ENCODE measurements at places on chromosomes 5 and 9.
A peak's percentile ranks its signal among the peaks of the same experiment; 100 is the strongest.

GRCh38 chr5:121693864-121694263 lies 157.8 kb upstream of the FTMT start:
- DNase-seq: no peak

DNA sequence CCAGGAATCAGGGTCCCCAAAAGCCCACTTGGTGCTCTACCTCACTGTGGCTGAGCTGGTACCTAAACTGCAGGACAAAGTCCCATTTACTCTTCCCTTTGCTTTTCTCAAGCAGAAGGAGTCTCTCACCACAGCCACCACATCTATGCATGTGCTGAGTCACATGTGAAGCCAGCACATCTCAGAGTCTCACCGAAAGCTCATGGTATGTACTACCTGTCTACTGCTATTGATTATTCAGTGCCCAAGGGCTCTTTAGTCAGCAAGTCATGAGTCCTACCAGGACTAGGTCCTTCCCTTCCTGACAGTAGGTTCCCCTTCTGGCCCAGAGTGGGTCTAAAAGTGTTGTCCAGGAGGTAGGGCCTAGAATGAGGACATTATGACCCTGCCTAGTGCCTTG lies 130.7 kb upstream of the NTRK2 start:
- DNase-seq: no peak

- no peak for DNase-seq
Measured at GRCh38 chr9:106726070-106726815, 136.7 kb upstream of the ZNF462 start.

DNA sequence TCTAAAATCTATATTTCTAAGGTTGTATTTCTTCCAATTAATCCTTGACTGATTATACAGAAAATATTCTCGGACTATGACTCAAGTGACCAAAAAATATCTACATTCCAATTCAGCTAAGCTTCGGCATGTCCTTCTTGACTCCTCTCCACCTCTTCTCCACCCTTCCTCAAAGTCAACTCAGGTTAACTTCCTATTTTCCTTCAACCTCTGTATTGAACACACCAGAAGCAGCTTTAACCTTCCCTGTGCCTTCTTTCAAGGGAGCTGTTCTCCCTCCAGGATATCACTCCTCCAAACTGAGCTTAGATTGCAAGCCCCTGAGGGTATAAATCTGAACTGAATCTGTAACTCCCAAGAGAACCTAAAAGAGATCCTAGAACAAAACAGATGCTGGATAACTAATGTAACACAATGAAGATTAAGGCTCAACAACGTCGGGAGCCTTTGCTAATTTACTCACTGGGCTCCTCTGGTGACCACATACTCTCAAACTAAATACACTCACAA lies 1.1 kb downstream of the SLCO4C1 start:
- DNase-seq: no peak

GRCh38 chr9:110842986-110843385 lies 174.4 kb downstream of the MUSK start:
- no peak for DNase-seq

DNA sequence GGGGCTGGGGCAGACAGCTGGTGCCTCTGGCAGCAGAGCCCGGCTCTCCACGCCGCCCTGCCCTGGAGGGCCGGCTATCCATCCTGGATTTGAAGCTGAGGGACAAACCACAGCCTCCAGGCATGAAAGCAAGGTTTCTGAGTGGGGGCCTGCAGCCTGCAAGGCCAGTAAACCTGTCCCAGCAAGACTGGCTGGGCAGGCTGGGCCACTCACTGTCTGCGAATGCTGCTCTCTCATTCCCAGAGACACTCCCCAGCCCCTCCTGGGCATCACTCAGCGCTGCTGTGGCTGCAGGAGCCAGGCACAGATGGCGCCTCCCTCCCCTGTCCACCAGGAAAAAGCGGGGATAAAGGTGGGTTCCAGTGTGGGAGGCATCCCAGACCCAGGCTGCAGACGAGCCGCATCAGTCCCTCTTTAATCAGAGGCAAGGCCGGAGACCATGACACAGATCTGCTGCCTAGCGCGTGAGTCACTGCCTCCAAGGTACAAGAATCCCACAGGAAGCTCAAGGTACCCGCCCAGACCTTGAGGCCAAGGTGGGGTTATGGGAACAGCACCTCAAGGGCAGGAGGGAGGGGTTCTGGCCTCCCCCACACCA lies 118.0 kb downstream of the VAV2 start:
- no peak for DNase-seq

- DNase-seq: no peak
Measured at GRCh38 chr5:11182441-11183080, 421.5 kb upstream of the DAP start.

GRCh38 chr5:122846051-122846550 lies 688 bp downstream of the SNX24 start:
- no peak for DNase-seq

DNA sequence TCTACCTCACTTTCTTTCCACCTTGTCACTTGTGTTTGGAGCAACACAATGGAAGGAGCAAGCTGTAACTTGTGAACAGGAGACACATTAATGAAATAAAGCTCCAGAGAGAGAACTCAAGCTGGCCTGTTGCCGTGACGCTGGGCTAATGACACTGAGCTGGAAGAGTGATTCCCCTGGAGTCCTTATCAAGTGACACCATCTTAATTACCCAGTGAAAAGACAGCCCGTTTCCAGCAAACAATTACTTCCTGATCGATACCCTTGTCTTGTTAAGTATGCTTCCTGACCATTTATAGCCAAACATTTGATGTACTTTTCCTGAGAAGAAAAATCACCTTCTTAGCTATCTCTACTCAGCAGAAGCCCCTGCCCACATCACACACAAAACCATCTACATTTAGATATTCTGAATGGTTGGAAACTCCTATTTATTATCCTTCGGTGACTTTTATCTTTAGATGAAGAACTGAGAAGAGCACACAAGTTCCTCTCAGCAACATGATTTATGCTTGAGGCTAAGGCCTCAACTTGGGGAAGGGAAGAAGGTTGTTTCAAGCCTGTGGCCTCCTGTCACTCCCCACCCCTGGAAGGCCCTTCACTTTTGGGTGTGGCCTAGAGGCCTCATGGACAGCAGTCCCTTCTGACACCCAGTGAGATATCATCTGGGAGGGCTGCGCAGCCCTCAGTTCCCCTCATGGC lies 34.1 kb downstream of the CRHBP start:
- no peak for DNase-seq

GRCh38 chr5:111553868-111554267 lies 41.5 kb upstream of the STARD4 start:
- DNase-seq: no peak

DNA sequence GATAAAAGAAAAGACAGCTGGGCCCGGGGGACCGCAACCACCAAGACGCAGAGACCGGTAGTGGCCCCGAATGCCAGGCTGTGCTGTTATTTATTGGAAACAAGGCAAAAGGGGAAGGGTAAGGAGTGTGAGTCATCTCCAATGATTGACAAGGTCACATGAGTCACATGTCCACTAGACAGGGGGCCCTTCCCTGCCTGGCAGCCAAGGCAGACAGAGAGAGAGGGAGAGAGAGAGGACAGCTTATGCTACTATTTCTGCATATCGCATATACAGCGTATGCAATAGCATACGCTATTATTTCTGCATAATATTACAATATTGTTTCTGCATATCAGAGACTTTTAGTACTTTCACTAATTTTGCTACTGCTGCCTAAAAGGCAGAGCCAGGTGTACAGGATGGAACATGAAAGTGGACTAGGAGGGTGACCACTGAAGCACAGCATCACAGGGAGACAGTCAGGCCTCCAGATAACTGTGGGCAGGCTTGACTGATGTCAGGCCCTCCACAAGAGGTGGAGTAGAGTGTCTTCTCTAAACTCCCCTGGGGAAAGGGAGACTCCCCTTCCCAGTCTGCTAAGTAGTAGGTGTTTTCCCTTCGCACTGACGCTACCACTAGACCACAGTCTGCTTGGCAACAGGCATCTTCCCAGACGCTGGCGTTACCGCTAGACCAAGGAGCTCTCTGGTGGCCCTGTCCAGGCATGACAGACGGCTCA lies 50.3 kb downstream of the RFX3 start:
- DNase-seq: peak; percentile 3

DNA sequence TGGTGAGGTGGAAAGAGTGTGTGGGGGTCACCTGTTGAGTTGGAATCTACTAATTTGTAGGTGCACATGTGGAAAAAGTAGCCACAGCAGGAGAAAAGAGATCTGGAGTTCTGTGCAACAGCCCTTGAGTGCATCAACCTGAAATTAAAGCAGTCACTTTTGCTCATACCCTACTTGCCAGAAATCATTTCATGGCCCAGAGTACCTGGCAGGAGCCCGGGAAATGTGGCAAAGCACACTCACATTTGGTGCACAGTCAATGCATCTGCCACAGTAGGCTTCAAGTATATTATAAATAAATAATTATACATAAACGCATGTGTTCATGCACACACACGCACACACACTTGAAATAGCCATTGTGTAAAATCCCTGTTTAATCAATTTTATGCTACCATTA lies 203.0 kb downstream of the ICE1 start:
- no peak for DNase-seq

- DNase-seq: no peak
Measured at GRCh38 chr5:107153283-107153682, 517.5 kb downstream of the EFNA5 start.

- DNase-seq: no peak
Measured at GRCh38 chr5:11148810-11149539, 387.9 kb upstream of the DAP start.

- DNase-seq: no peak
Measured at GRCh38 chr5:32496104-32496503, 51.6 kb upstream of the ZFR start.

GRCh38 chr5:139637438-139638089 lies 10.6 kb upstream of the CXXC5 start:
- peak; percentile 74 for DNase-seq

- no peak for DNase-seq
Measured at GRCh38 chr5:175690586-175690985, 32.7 kb downstream of the HRH2 start.

- no peak for DNase-seq
Measured at GRCh38 chr5:99808657-99809230, 726.4 kb upstream of the FAM174A start.

- DNase-seq: peak; percentile 38
Measured at GRCh38 chr9:109469646-109470358, 28.3 kb downstream of the PTPN3 start.

- no peak for DNase-seq
Measured at GRCh38 chr5:133627180-133627579, 14.8 kb upstream of the FSTL4 start.

- no peak for DNase-seq
Measured at GRCh38 chr5:117590944-117591343, 1016.3 kb upstream of the SEMA6A start.

- DNase-seq: no peak
Measured at GRCh38 chr5:89536020-89536419, 653.0 kb upstream of the MEF2C start.

- DNase-seq: peak; percentile 13
Measured at GRCh38 chr5:43485406-43485805, 1.7 kb upstream of the TMEM267 start.

GRCh38 chr5:159826351-159827214 lies 89.7 kb upstream of the ADRA1B start:
- DNase-seq: peak; percentile 3

GRCh38 chr5:66862020-66862419 lies 265.8 kb downstream of the MAST4 start:
- DNase-seq: no peak

DNA sequence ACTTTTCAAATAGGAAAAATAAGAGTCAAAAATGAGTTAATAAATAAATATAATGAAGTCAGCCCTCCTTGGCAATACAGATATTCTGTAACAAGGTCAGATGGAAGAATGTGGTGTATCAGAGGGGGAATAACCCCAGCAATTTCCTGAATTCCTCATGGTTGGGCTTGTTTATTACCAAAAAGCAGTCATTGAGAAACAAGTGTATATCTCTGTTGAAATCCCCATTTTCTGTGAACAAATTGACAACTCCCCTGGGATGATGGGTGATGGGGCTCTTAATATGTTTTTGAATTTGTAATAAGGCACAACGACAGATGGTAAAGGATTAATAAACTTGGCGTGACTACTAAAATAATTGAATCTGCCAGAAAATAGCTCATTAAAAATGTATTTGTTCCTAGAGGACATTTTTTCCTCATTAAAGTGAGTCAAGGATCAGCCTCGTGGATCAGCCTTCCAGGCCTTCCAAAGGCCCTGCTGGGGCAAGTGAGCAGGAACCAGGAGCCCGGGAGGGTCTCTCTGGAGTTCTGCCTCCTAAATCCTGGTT lies 34.2 kb downstream of the THBS4 start:
- peak; percentile 39 for DNase-seq

GRCh38 chr9:27675354-27675753 lies 102.1 kb upstream of the C9orf72 start:
- DNase-seq: no peak

- no peak for DNase-seq
Measured at GRCh38 chr5:31972558-31972957, 201.6 kb downstream of the GOLPH3 start.
